Cardiac septum (tissue), 1 donor: ENCODE measurements at places on chromosomes 3 and 15. TPM values are rescaled to one million over a fixed set of nuclear protein-coding genes. Genes with fewer than 3 reads are reported as not detected.

- DNase-seq = no peak
Observed at GRCh38 chr3:131591394-131592014, 88.7 kb upstream of the MRPL3 start.

DNA sequence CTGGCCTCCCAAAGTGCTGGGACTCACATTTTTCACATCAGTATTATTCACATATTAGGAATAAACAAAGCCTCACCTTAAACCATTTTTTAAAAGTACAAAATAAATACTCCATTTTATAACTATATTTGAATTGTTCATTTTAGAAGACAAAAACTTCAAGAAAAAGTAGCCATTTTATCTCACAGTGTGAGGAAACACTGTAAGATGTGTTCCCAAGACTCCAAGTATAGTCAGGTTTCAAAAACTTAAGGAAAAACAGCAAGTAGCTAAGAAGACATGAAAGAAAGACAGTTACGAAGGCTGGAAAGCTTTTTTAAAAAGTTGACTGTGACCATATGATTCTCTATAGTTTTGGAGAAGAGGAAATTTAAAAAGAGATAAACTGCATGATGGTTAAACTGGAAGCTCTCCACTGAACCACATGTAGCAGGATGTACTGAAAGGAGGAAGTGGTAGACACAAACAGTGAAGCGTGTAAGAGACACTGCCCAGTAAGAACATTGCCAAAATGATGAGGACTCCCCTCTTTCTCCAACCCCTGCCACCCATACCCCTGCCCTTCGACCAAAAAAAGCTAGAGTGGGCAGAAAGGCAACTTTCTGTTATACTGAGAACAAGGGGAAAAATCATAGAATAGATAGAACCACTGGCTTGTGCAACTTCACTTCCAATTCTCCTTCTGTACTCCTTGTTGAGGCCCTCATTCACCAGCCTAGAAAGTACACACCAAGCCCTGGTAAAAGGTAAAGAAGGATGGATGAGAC lies 6.2 kb upstream of the TMF1 start:
- no peak for DNase-seq

DNA sequence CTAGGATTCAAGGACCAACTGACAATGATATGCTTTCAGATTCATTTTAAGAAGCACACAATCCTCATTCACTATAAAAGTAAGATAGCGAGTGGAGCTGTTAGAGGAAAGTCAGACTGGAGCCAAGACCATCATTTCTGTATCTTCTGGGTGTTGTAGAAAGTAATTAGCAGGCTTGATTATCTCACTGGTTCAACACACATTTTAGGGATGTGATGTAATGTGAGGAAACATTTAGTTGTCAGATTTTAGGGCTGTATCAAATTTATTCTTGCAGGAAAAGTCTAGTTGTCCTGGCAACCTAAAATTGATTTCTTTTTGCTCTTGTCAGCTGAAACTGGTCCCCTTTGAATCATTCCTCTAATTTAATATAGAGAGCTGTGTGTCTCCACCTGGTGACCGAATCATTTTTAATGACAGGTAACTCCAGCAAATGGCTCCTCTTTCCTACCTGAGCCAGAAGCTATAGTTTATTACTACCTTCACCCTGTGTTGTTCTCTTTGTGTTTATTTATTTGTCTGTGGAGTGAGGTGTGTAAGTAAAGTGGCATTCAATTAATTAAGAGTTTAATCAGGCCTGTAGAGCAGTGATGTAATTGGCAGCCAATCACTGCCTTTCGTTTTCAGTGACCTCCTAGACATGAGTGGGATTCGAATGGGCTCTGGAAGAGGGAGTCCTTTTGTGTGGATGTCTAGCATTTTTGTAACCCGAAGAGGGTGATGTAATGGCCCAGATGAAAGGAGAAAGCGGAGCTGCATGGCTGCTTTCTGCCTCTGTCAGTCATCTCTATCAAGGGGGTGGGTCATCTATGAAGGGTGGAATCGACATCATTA lies 125.8 kb downstream of the LPP start:
- DNase-seq = no peak

GRCh38 chr3:184227481-184227935 lies 1.9 kb upstream of the VWA5B2 start:
- DNase-seq = no peak

- DNase-seq = peak; percentile 75
Observed at GRCh38 chr15:67186226-67186649, 68.2 kb downstream of the AAGAB start.

GRCh38 chr3:122299872-122300460 lies 25.1 kb upstream of the CSTA start:
- DNase-seq = no peak

DNA sequence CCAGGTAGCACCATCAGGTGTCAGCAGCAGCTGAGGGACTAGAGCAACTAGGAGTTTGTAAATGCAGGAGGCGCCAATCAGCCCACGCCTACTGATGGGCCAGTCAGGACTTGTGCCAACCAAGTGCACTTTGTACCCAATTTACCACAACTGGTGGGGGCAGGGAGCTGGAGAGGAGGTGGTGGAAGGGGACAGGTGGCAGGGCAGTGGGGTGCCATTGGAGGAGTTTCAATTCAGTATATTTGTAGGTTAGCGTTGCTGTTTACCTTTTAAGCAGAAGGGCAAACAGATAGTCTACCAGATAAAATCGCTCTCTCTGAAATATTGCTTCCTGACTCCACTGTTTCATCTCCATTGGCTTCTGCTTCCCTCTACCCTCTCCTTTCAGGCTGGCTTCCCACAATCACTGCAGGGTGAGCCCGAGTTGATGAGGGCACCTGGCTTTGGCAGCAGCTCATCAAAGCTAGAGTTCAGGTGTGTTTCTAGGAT lies 75.7 kb downstream of the TRIM69 start:
- DNase-seq = no peak

DNA sequence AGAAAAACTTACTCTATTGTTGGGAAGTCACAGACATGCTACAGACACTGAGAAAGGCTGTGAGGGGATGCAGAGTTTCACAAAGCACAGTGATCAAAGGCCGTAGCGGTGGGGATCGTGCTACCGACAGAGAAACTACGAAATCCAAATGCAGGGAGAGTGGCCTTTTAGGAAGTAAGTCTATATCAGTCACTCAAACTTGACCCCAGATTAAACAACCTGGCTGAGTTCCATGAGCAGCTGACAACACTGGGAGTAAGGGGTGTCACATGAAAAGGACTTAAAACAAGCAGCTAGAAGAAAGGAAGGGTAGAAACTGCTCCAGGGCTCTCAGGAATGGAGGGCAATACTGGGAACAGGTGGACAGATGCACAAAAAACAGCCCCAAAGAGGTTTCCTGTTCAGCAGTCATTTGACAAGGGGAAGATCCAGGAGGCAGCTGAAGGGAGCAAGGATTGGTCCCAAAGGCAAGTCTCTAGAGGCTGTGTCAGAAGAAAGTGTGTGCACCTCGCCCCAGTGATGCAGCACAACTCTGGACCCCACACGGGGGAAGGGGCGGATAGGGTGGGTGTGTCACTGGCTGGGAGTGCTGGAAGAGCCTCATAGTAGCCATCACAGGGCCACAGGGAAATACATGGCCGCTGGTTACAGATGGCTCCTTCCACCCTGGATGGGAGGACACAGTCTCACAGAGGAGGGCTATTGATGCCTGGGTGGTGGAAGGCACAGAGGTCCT lies 20.3 kb upstream of the HDAC11 start:
- DNase-seq = no peak

The GHRL gene
- 0.48 TPM for total RNA-seq

The PLAAT1 gene
- total RNA-seq = 9.2 TPM

The MME gene
- total RNA-seq = 3.6 TPM

The RAD18 gene
- 3.2 TPM for total RNA-seq

The MYRIP gene
- total RNA-seq = 0.70 TPM

The SNUPN gene
- 13.6 TPM for total RNA-seq
